NCI-H774 (cell line): ENCODE measurements at places on chromosomes 7 and 10.

GRCh38 chr7:91993976-91994375, 53.3 kb downstream of the AKAP9 start:
- DNase-seq: no peak

- no peak for DNase-seq
These were observed 435.8 kb downstream of the NRG3 start for GRCh38 chr10:82310839-82311238.

DNA sequence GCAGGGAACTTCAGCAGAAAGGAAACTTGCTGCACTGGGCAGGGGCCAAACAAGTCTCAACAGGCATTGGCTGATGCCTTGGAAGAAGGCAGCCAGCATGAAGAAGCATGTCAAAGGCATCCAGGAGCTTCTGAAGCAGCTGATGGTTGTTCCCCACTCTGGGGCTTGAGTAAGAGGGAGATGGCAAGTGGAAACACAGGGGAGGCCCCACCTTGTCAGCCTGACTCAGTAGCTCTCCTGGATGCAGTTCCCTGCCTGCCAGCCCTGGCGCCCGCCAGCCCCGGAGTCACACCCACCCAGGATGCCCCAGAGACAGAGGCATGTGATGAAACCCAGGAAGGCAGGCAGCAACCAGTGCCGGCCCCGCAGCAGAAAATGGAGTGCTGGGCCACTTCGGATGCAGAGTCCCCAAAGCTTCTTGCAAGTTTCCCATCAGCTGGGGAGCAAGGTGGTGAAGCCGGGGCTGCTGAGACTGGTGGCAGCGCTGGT, 96.5 kb downstream of the TACC2 start:
- no peak for DNase-seq

- no peak for DNase-seq
These were observed 133.1 kb downstream of the TFPI2 start for GRCh38 chr7:93757426-93757825.

GRCh38 chr10:28354511-28354910, 51.6 kb upstream of the MPP7 start:
- DNase-seq: no peak

GRCh38 chr10:71776481-71776925, 3.2 kb upstream of the VSIR start:
- DNase-seq: no peak

- DNase-seq: no peak
These were observed 65.8 kb downstream of the TMEM209 start for GRCh38 chr7:130139193-130139960.

DNA sequence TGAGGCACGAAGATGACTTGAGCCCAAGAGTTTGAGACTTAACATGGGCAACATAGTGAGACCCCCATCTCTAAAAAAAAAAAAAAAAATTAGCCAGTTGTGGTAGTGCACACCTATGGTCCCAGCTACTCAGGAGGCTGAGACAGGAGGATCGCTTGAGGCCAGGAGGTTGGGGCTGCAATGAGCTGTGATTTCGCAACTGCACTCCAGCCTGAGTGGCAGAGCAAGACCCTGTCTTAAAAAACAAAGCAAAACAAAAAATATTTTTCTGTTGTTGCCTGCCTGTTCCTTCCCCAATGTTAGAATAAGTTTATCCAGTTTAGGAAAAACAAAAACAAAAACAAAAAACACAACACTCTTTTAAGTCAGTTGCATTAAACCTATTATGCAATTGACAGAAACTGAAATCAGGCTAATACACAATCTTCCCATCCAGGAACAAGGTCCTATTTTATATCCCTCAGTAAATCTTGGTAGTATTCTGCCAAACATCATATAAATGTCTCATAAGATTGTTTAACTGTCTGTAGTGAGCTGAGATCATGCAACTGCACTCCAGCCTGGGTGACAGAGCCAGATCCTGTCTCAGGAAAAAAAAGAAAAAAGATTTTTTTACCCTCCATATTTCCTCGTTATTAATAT, 4.9 kb downstream of the PILRA start:
- DNase-seq: no peak

- DNase-seq: no peak
These were observed 23.5 kb downstream of the BLVRA start for GRCh38 chr7:43781726-43782607.

DNA sequence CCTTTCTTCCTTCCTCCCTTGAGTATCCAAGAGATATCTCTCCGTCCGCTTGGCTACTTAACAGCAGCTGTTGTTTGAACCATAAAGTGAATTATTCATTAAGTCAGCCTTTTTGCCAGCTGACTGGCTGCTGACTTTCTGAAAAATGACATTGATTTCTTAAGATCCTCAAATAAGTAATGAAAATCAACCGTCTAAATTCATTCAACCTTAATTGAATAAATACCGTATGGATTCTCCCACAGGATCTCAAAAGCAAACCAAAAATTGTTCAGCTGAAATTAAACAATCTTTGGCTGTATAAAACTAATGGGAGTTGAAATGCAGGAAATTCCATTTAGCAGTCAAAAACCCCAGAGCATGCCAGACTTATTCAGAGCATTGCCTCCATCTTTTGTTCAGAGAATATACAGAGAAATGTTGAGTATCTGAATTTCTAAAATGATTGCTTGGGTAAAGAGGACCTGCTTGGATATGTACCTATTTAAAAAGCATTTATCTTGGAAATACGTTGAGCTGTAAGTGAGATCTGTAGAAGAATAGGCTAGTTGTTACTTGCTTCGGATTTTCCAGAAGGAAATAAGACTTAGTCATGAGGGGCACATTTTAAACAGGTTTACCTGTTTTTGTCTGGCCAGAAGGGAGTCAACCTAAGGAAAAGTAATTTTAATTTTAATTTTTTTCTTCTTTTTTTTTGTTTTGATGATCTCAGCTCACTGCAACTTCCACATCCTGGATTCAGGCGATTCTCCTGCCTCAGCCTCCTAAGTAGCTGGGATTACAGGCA, 136.2 kb downstream of the PLXDC2 start:
- no peak for DNase-seq

DNA sequence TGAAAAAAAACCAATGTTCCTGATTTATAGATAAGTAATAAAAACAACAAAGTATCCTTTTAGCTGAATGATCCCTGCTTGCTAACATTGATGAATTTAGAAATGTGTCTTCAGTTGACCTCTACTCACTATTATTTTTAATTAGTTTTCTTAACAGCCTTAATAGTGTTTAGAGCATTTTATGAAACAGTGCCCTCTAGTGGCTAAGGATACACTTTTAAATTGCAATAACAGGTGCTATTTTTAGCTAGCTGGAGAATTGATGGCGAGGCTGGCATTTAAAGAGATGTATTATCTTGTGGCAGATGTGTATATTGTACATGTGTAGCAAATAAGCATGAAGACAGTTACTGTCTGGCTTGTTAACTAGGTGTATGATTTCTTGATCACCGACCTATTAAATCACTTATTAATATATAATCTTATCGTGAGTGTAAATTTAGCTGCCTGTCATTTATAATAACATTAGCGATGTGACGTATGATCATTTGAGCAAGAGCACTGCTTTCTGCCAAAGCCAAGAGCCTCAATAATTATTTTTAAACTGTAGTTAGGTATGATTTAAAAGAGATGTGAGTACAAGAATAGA, 451.9 kb downstream of the DPP6 start:
- peak; percentile 49 for DNase-seq

GRCh38 chr7:114309729-114310128, 104.9 kb upstream of the FOXP2 start:
- no peak for DNase-seq

- no peak for DNase-seq
These were observed 1.3 kb downstream of the SHH start for GRCh38 chr7:155810770-155811559.

GRCh38 chr7:18771834-18772566, 276.5 kb downstream of the HDAC9 start:
- no peak for DNase-seq

GRCh38 chr10:5549462-5550249, 24.9 kb downstream of the CALML3 start:
- no peak for DNase-seq

DNA sequence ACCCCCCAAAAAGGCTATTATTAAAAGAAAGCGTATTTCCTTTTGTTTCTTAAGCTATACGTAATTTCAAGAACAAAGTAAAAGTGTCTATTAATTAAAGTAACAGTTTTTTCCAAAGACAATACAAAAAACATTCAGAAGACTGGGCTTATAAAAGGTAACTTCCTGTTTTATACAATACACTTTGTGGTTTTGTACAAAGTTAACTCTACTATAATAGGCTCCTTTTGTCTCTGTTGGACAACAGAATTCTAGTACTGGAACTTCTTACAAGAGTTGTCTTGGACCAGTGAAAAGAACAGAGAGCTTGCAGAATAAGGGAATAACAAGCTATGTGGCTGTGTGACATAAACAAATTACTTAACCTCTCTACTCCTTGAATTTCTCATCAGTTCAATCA, 21.5 kb downstream of the SFMBT2 start:
- DNase-seq: no peak

- no peak for DNase-seq
These were observed 15.8 kb downstream of the SCD start for GRCh38 chr10:100362570-100363496.

DNA sequence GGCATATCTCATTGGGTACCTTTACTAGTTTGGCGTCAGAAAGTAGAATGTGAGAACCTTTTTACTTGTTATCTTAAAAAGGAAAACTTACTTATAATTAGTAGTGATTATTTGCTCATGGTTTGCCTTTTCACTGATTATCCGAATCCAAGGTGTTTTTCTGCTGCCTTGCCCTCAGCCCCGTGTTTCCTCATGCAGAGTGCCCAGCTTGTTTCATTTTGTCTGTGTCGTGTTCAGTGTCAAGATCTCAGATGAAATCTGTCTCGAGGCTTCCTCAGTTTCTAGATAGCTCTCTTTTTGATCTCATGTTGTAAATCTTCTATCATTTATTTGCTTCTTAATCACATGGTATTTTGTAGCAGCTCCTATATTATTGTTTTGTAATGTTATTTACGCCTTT, 30.1 kb downstream of the RPA3 start:
- no peak for DNase-seq

- DNase-seq: no peak
These were observed 90.5 kb downstream of the EZH2 start for GRCh38 chr7:148793590-148793989.

- no peak for DNase-seq
These were observed 131.2 kb downstream of the PRKAG2 start for GRCh38 chr7:151745706-151746105.

DNA sequence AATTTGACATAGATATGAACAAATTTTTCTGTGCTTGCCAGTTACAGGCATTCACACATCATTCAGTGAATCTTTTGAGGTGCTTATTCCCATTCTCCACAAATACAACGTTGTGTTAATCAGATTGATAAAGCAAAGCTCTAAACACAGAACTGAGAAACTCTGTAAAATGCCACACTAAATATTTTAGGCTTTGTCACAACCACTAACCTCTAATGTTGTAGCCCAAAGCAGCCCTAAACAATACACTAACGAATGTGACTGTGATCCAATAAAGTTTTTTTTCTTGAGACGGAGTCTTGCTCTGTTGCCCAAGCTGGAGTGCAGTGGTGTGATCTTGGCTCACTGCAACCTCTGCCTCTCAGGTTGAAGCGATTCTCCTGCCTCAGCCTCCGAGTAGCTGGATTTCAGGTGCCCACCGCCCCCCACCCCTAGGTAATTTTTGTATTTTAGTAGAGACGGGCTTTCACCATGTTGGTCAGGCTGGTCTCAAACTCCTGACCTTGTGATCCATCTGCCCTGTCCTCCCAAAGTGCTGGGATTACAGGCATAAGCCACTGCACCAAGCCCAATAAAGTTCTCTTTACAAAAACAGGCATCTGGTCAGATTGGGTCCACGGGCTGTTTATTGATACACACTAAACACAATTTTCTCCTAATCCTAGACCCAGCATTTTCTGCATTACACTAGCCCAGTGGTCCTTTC, 6.9 kb downstream of the CYCS start:
- DNase-seq: no peak

- DNase-seq: no peak
These were observed 156.5 kb downstream of the POM121L12 start for GRCh38 chr7:53191836-53192443.

DNA sequence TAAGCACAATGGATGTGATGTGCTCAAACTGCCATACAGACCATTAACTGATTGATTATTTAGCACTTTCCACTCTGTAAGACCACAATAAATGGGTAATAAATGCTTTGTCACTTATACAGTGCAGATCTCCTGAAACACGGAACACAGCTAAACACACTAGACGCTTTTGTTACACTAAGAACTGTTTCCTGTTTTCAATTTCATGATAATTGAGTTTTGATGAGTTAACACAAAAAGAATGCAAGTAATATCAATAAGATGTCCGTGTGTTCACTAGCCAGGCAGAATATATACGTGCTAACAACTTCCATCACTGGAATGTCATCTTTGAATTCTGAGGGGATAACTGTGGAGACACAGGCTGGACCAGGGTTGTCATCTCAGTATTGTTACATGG, 178.8 kb downstream of the SKAP2 start:
- DNase-seq: no peak

- DNase-seq: no peak
These were observed 211.0 kb upstream of the AKR1E2 start for GRCh38 chr10:4615042-4615441.

- DNase-seq: no peak
These were observed 28.5 kb downstream of the ZMIZ1 start for GRCh38 chr10:79097021-79097872.

DNA sequence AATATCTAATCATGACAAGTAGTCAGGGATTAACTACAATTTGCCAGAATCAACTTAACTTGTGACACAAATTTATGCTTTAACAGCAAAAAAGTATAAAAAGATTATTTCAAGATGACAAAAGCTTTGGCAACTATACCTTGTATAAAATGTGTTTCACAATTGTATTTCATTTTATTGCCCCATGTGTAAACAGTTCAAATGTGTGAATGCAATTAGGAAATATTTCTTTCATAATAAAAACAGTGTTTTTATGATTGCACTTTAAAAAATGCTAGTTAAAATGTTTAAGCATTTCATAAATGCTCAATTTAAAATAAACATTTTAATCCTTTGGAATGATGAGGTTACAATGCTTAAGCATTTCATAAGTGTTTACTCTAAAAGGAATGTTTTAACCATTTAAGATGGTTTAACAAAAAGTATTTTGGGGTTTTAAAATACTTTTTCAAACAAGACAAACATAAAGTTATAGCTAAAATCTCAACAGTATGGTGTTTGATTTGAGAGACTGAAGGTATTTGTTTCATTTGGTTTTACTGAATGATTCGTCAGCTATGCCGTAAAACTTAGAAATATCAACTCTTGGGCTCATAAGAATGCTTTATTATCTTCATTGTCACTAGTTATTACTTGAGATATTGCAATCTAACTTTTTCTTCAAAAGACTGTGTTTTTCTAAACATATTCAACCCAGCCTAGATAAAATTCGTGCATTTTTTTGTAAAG, 50.1 kb downstream of the SFTPD start:
- no peak for DNase-seq

GRCh38 chr7:67894746-67895145, 898.1 kb downstream of the TYW1 start:
- no peak for DNase-seq

- no peak for DNase-seq
These were observed 24.5 kb downstream of the FOXK1 start for GRCh38 chr7:4706384-4707216.

GRCh38 chr10:43383204-43383971, 12.0 kb downstream of the FXYD4 start:
- DNase-seq: no peak
